Neural crest cell (in vitro differentiated cells): ENCODE measurements at places on chromosomes 7 and 10. TPM values are rescaled to one million over a fixed set of nuclear protein-coding genes. Genes with fewer than 3 reads are reported as not detected.
A peak's percentile ranks its signal among the peaks of the same experiment; 100 is the strongest.

GRCh38 chr7:77982926-77983550, 184.5 kb downstream of the PHTF2 start:
- H3K4me3 ChIP-seq = no peak overlapping the region
- peaks cover 2% of the 10 kb centered on the region for H3K36me3 ChIP-seq
- H3K4me1 ChIP-seq = no peaks in the 10 kb centered on the region
- no peaks in the 10 kb centered on the region for H3K27me3 ChIP-seq
- no peak for DNase-seq

DNA sequence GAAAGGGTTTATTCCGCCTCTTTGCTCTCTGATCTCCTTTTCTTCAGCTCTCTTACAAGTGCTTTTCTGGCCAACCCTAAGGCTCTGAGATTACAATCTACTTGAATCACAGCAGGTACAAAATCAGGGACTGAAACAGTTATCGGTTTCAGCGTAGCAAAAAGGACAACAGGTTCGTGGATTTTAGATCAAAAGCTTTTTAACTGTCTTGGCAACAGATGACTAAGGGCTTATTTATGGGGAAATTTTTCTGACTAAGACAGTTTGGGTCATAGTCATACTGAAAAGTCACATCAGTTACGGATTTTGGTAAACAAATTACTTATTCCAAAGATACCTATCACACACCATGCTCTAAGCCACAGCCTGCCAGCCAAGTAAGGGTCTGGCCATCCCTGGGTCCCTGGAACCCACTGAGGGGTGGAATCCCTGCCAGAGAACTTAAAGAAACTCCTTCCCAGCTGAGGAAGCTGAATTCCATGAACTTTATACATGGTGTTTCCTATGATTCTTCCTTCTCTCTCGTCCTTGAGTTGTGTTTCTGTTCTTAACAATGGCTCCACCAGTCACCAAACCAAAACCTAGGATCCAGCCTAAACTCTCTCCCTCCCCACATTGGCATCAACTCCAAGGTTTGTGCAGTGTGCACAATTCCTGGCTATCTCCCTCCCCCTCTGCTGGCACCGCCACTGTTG, 169.3 kb downstream of the FAM107B start:
- H3K27ac ChIP-seq = no peak overlapping the region
- H3K4me3 ChIP-seq = peak overlapping the region; percentile 89
- H3K27me3 ChIP-seq = peaks cover 23% of the 10 kb centered on the region
- H3K36me3 ChIP-seq = peaks cover 2% of the 10 kb centered on the region
- peaks cover 35% of the 10 kb centered on the region for H3K4me1 ChIP-seq

GRCh38 chr10:87925570-87925969, 62.1 kb downstream of the PTEN start:
- peaks cover 12% of the 10 kb centered on the region for H3K4me1 ChIP-seq
- no peak overlapping the region for H3K4me3 ChIP-seq
- peaks cover 14% of the 10 kb centered on the region for H3K36me3 ChIP-seq
- no peaks in the 10 kb centered on the region for H3K27me3 ChIP-seq
- no peak overlapping the region for H3K27ac ChIP-seq
- no peak for DNase-seq

GRCh38 chr7:108167460-108167859, 37.3 kb upstream of the LAMB4 start:
- H3K36me3 ChIP-seq = no peaks in the 10 kb centered on the region
- no peaks in the 10 kb centered on the region for H3K27me3 ChIP-seq
- no peak overlapping the region for H3K27ac ChIP-seq

DNA sequence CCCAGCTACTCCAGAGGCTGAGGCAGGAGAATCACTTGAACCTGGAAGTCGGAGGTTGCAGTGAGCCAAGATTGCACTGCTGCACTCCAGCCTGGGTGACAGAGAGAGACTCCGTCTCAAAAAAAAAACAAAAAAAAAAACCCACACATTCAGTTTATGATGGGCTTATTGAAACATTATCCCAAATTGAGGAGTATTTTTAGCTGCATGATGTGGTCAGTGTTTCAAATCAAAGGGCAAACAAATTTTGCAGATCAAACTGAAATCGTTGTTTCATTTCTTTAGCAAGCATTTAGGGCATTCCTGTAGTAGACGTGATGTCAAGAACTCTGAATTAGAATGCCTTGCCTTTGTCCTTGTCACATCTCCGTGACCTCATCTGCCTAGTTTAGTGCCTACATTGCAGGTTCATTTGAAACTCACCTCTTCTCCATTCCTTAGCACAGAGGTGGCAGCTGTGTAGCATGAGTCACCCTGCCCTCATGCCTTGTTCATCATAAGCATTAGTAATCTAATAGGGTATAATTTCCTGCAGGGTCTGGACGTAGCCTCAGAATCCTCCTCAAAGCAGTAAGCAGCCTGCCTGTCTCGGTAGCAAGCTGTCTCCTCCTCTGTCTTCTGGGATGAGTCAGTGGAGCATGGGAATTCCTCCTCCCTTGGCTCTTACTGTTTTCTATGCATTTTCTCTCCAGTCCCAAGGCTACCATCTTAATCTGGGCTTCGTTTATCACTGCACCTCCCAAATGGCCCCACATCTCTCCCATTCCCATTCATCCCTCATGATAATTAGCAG, 73.8 kb downstream of the CUL1 start:
- no peaks in the 10 kb centered on the region for H3K27me3 ChIP-seq
- peak overlapping the region; percentile 70 for H3K27ac ChIP-seq
- H3K4me3 ChIP-seq = no peak overlapping the region
- H3K36me3 ChIP-seq = peaks cover 3% of the 10 kb centered on the region
- H3K4me1 ChIP-seq = peaks cover 13% of the 10 kb centered on the region
- DNase-seq = no peak

- no peaks in the 10 kb centered on the region for H3K36me3 ChIP-seq
- no peak for DNase-seq
- no peak overlapping the region for H3K4me3 ChIP-seq
- peaks cover 46% of the 10 kb centered on the region for H3K4me1 ChIP-seq
- H3K27ac ChIP-seq = no peak overlapping the region
Observed at GRCh38 chr7:22208799-22209198, 148.2 kb downstream of the RAPGEF5 start.

DNA sequence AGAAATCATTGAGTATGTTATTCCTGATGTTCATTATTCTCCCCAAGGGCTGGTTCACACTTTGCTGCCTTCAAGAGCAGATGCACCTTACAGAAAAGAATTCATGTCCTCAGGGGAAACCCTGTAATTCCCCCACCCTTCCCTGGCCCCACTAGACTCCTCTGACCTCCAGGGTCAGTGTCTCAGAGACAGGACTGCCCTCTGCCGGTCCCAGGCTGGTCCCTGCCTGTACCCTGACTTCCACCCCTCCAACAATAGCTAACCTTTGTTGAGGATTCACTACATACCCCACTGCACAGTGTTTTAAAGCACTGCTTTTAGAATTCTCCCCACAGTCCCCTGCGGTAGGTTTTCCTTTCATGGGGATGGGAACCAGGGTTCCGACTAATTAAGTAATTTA, 4.4 kb upstream of the SEPHS1 start:
- H3K27ac ChIP-seq = no peak overlapping the region
- DNase-seq = no peak
- H3K27me3 ChIP-seq = peaks cover 54% of the 10 kb centered on the region
- H3K4me3 ChIP-seq = peak overlapping the region; percentile 94
- H3K36me3 ChIP-seq = no peaks in the 10 kb centered on the region
- H3K4me1 ChIP-seq = peaks cover 41% of the 10 kb centered on the region

DNA sequence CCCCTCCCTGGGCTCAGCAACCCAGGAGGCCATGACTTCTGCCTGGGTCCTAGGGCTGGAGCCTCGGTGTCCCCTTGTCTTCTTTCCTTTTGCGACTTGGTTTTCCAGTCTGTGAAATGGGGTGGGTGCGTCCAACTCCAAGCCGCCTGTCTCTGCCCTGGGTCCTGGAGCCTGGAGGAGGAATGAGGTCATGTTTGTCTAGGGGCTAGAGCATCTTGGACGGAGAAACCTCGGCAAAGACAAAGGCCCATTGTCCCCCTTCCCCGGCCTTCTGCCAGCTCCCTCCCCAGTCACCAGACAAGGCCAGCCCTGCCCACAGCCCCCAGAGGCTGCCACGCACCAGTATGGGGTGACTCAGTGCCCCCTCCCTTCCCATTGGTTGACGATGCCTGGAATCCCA, 39.8 kb upstream of the ELN start:
- peak; percentile 16 for DNase-seq
- H3K4me3 ChIP-seq = no peak overlapping the region
- no peaks in the 10 kb centered on the region for H3K36me3 ChIP-seq
- peaks cover 12% of the 10 kb centered on the region for H3K4me1 ChIP-seq
- peak overlapping the region; percentile 95 for H3K27ac ChIP-seq

- H3K27me3 ChIP-seq = peaks cover 10% of the 10 kb centered on the region
- H3K27ac ChIP-seq = no peak overlapping the region
- H3K4me1 ChIP-seq = peaks cover 8% of the 10 kb centered on the region
- no peak for DNase-seq
- H3K4me3 ChIP-seq = no peak overlapping the region
Observed at GRCh38 chr10:43696909-43697483, 48.3 kb upstream of the ZNF32 start.

DNA sequence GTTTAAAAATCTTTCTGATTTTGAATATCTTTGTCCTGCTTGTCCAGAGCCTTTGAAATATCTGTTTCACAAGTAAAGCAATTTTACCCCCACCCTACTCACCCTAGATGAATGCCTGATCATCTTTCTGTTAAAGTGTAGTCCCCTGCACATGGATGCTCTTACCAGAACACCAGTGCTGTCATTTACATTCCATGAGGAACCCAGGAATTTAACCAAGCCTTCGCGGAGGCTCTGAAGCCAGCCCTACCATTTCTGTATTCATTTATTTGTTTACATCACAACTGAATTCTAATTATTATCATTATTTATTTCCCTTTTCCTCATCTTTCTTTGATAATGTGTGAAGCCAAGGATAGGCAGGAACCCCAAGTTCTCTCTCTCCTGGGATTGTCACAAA, 167.8 kb upstream of the MYO3A start:
- peaks cover 14% of the 10 kb centered on the region for H3K4me1 ChIP-seq
- DNase-seq = no peak
- peaks cover 14% of the 10 kb centered on the region for H3K27me3 ChIP-seq
- no peaks in the 10 kb centered on the region for H3K36me3 ChIP-seq

TMEM225B gene
- 0.91 and 1.8 TPM in 2 replicates for total RNA-seq

TCERG1L gene
- 0.71 and 0.96 TPM in 2 replicates for total RNA-seq

OLAH gene
- total RNA-seq = not detected in 2 replicates

ANKRD22 gene
- total RNA-seq = not detected in 2 replicates

TAS2R5 gene
- total RNA-seq = 1.5 and 2.3 TPM in 2 replicates

NCOA4 gene
- 78.6 and 78.7 TPM in 2 replicates for total RNA-seq

MGMT gene
- total RNA-seq = 13.4 and 15.8 TPM in 2 replicates

MACC1 gene
- total RNA-seq = 0.12 TPM in 1 of 2 replicates, not detected in the other

XRCC2 gene
- total RNA-seq = 28.2 and 30.7 TPM in 2 replicates

CPA1 gene
- total RNA-seq = not detected in 2 replicates

PRLHR gene
- total RNA-seq = not detected in 2 replicates
